Heart left ventricle (tissue), 16 donors: ENCODE measurements at places on chromosomes 3 and 15. TPM values are rescaled to one million over a fixed set of nuclear protein-coding genes. Genes with fewer than 3 reads are reported as not detected.

DNA sequence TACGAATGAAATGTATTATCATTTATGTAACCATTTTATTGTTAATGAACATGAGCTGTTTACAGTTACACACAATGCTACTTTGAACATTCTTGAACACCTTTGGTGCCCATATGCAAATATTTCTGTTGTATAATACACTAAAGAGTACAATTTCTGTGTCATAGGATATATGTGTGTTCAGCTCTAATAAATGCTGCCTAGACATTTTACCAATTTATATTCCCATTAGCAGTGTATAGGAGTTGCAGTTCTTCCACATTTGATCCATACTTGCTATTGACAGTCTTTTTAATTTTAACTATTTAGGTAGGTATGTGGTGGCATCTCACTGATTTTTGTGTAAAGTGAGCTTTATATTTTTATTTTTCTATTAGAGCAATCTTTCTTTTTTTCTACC is 331.8 kb downstream of the ZIC1 start:
- no peaks in the 10 kb centered on the region for H3K27me3 ChIP-seq
- no peaks in the 10 kb centered on the region for H3K4me1 ChIP-seq
- no peak overlapping the region for H3K27ac ChIP-seq
- no peaks in the 10 kb centered on the region for H3K36me3 ChIP-seq

- peaks cover 53% of the 10 kb centered on the region for H3K4me1 ChIP-seq
- H3K36me3 ChIP-seq = no peaks in the 10 kb centered on the region
- peak overlapping the region; percentile 97 for H3K27ac ChIP-seq
- peak overlapping the region; percentile 75 for H3K4me3 ChIP-seq
Measured at GRCh38 chr3:138349926-138350665, 1.7 kb downstream of the MRAS start.

DNA sequence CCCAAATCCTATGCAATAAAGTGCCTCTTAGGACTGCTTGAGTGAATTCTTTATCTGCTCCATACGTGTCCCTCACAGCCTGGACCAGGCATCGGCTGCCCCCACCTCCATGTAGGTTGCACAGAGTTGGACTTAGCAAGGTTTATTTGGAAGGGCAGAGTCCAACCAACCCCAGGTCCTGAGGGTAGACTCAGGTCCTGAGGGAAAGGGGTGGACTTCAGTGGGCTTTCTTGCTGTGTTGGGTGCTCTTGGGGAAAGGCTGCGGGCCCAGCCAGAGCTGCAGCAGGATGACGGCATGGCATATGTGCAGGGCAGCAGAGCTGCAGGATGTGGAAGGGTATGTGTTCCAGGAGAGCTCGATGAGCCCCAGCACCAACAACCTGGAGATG is 6.5 kb downstream of the ALG3 start:
- no peak for DNase-seq
- no peak overlapping the region for H3K4me3 ChIP-seq
- H3K36me3 ChIP-seq = peaks cover 35% of the 10 kb centered on the region
- no peaks in the 10 kb centered on the region for H3K27me3 ChIP-seq
- H3K4me1 ChIP-seq = peaks cover 5% of the 10 kb centered on the region

DNA sequence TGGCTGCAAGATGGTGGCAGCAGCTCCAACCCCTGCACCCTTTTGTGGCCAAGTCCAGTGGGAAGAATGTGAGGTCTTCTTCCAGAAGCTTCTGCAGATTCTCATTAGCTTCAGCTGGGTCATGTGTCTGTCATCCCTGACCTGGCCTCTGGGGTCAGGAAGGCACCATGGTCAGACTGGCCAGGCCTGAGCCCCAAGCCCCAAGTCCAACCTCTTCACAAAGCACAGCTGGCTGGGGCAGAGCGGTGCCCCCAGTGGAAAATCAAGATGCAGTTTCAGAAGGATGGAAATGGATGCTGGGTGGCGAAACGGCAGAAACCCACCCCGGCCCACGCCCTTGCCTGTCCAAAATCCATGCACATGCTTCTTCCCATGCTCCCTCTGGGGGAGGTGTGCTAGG is 15.9 kb upstream of the GATA2 start:
- H3K27me3 ChIP-seq = no peaks in the 10 kb centered on the region
- no peak for DNase-seq
- no peaks in the 10 kb centered on the region for H3K36me3 ChIP-seq
- no peak overlapping the region for H3K4me3 ChIP-seq

GRCh38 chr3:24480497-24480896 is 14.2 kb downstream of the THRB start:
- no peaks in the 10 kb centered on the region for H3K27me3 ChIP-seq
- H3K4me1 ChIP-seq = peaks cover 6% of the 10 kb centered on the region
- DNase-seq = no peak
- no peak overlapping the region for H3K4me3 ChIP-seq
- H3K27ac ChIP-seq = no peak overlapping the region
- H3K36me3 ChIP-seq = no peaks in the 10 kb centered on the region

GRCh38 chr3:193452338-193452737 is 73.8 kb upstream of the ATP13A5 start:
- H3K36me3 ChIP-seq = no peaks in the 10 kb centered on the region
- H3K27ac ChIP-seq = no peak overlapping the region
- no peaks in the 10 kb centered on the region for H3K27me3 ChIP-seq
- no peak overlapping the region for H3K4me3 ChIP-seq
- no peak for DNase-seq

DNA sequence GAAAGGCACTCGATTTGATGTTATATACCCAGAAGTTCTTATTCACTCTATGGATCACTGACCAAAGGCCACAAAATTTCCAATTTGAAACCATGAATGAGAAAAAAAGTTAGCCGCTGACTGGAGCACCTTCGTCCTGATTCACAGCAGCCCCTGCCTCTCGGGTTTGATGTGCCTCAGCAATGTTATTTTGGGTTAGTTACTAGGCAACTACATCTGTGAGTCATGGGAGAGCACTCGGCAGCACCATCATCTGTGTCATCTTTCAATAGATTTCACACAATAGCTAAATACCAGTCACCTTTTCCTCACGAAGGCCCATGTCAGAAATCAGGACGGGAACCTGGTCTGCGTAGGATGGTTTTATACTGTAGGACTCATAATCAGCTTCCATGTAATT is 269.2 kb downstream of the ZBBX start:
- DNase-seq = no peak
- no peaks in the 10 kb centered on the region for H3K4me1 ChIP-seq
- H3K36me3 ChIP-seq = no peaks in the 10 kb centered on the region
- H3K4me3 ChIP-seq = no peak overlapping the region
- H3K27me3 ChIP-seq = no peaks in the 10 kb centered on the region

DNA sequence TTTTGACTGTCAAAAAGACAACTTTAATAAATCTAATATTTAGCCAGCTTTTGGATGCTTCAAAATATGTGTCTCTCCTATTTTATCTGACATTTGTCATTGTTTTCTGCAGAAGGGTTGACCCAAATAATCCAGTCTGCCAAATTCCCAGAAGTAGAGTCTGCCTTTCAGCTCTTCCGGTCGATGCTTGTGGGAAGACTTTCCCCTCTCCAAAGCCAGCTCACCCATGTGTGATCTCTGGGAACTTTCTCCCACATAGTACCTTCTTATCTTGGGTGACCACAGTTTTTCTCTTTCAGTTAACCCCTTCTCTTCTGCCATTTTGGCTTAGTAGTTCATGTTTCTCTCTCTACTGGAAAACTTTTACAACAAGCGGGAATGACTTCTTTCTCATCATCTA is 94.1 kb downstream of the ASB7 start:
- H3K27me3 ChIP-seq = no peaks in the 10 kb centered on the region
- H3K4me3 ChIP-seq = no peak overlapping the region
- no peaks in the 10 kb centered on the region for H3K36me3 ChIP-seq
- H3K4me1 ChIP-seq = peaks cover 12% of the 10 kb centered on the region

DNA sequence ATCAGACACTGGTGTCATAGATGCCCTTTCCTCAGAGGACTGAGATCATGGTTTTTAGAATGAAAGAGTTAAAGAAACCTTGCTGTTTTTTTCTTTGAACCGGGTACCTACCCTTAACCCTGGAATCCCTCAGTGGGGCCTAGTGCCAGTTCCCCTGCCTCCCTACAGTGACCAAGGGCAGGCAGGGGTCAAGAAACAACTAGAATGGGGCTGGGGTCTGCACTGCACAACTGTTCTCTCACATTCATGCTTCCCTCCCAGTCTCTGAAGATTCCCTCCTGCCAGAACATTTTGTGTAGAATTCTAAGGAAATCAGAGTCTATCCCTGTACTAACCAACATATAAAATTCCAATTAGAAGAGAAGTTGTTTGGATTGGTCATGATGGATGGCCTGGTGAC is 47.9 kb downstream of the TGFBR2 start:
- peaks cover 37% of the 10 kb centered on the region for H3K4me1 ChIP-seq
- H3K27me3 ChIP-seq = no peaks in the 10 kb centered on the region
- no peak overlapping the region for H3K4me3 ChIP-seq

DNA sequence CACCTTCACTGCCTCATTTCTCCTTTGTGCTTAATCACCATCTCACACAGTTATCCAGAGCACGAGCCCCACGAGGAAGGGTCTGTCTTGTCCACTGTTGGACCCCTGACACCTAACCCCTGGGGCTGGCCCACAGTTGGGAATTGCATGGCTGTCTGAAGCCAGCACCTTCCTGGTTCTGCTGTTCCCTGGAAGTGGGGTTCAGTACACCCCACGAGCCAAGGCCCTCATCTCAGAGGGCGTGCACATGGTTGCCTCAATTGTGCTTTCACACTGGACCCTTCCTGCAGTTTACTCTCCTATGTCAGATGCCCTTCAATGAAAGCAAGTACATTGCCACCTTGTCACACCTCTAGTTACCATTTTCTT is 30.7 kb downstream of the BTD start:
- no peak for DNase-seq
- H3K4me1 ChIP-seq = peaks cover 49% of the 10 kb centered on the region
- no peak overlapping the region for H3K4me3 ChIP-seq
- H3K36me3 ChIP-seq = no peaks in the 10 kb centered on the region
- H3K27me3 ChIP-seq = no peaks in the 10 kb centered on the region
- H3K27ac ChIP-seq = no peak overlapping the region

The PRR23B gene
- not detected for polyA plus RNA-seq

DNA sequence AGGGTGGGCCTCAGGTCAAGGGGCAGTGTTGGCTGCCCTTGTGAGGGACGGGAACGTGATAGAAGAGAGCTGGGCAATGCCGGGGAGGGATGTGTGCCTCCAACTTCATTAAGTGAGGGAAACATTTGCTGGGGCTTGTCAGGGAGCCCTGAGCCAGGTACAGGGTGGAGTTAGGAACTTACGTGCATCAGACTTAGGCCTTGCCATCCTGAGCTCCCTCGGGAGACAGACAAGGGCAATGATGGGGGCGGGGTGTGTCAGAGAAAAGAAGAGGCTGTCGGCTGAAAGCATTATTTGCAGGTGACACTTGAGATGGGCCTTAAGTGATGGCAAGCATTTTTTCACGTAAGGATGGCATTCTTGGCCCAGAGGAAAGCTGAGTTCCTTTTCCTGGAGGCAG is 1.6 kb downstream of the FAM131A start:
- H3K4me3 ChIP-seq = peak overlapping the region; percentile 66
- H3K36me3 ChIP-seq = peaks cover 36% of the 10 kb centered on the region
- DNase-seq = no peak
- H3K27ac ChIP-seq = peak overlapping the region; percentile 98

The TP63 gene
- polyA plus RNA-seq = 0.12 TPM

GRCh38 chr3:67176396-67176795 is 178.3 kb downstream of the KBTBD8 start:
- H3K36me3 ChIP-seq = no peaks in the 10 kb centered on the region
- H3K4me1 ChIP-seq = no peaks in the 10 kb centered on the region
- no peak for DNase-seq
- no peaks in the 10 kb centered on the region for H3K27me3 ChIP-seq
- H3K27ac ChIP-seq = no peak overlapping the region
- H3K4me3 ChIP-seq = no peak overlapping the region

DNA sequence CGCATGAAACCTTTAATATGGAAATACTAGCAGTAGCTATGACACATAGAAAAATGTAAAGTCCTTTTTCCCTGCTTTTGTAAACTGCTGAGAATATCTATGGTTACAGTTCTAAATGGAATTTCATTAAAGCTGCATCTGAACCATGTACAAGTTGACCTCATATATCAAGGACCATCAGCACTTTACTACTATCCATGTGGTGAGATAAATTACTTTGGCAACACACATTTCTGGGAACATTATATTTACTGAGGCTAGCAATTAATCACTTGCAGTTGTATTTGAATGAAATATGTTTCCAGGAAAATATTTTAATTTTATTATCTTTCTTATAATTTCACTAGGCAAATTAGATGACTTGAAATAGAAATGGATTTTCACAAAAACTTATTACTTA is 545.5 kb downstream of the NAALADL2 start:
- H3K4me3 ChIP-seq = no peak overlapping the region
- H3K36me3 ChIP-seq = no peaks in the 10 kb centered on the region
- DNase-seq = no peak
- no peaks in the 10 kb centered on the region for H3K4me1 ChIP-seq

The IL17RD gene
- polyA plus RNA-seq = 2.4 TPM

- no peak overlapping the region for H3K4me3 ChIP-seq
- no peaks in the 10 kb centered on the region for H3K27me3 ChIP-seq
- no peak overlapping the region for H3K27ac ChIP-seq
- no peaks in the 10 kb centered on the region for H3K4me1 ChIP-seq
- no peaks in the 10 kb centered on the region for H3K36me3 ChIP-seq
Measured at GRCh38 chr15:67992411-67992810, 61.7 kb upstream of the PIAS1 start.

GRCh38 chr15:47541562-47541961 is 175.7 kb upstream of the SEMA6D start:
- H3K27ac ChIP-seq = no peak overlapping the region
- no peaks in the 10 kb centered on the region for H3K4me1 ChIP-seq
- DNase-seq = no peak
- no peaks in the 10 kb centered on the region for H3K36me3 ChIP-seq
- H3K4me3 ChIP-seq = no peak overlapping the region

The C3orf70 gene
- 0.75 TPM for polyA plus RNA-seq

The TM4SF1 gene
- polyA plus RNA-seq = 117 TPM

The CFAP100 gene
- polyA plus RNA-seq = not detected

- H3K27me3 ChIP-seq = no peaks in the 10 kb centered on the region
- H3K27ac ChIP-seq = no peak overlapping the region
Measured at GRCh38 chr3:23751212-23751723, 54.5 kb upstream of the UBE2E1 start.

DNA sequence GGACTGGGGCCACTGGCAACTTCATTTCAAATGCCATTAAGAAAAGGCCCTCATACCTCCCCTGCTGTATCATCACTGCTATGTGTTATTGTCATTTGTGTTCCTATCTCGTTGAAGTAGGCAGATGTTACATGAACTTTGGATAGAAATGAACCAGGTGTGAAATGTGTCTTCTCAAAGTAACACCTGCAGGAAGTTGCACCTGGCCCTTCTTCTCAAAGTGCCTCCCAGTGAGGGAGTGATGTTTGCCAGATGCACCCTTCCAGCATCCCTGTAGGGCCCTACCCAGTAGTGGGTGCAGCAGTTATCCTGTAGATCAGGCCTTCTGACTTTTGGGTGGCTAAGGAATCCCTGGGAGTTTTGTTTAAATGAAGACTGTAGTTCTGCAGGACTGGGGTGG is 197.7 kb upstream of the CTNNB1 start:
- H3K4me1 ChIP-seq = peaks cover 10% of the 10 kb centered on the region
- H3K4me3 ChIP-seq = no peak overlapping the region
- H3K27me3 ChIP-seq = no peaks in the 10 kb centered on the region
- no peak for DNase-seq
- H3K27ac ChIP-seq = no peak overlapping the region
- H3K36me3 ChIP-seq = no peaks in the 10 kb centered on the region
